ENCODE measurements at places on chromosomes 3 and 15.

- no peak for DNase-seq
Measured at GRCh38 chr3:68007621-68008226, 353.3 kb upstream of the SUCLG2 start.

DNA sequence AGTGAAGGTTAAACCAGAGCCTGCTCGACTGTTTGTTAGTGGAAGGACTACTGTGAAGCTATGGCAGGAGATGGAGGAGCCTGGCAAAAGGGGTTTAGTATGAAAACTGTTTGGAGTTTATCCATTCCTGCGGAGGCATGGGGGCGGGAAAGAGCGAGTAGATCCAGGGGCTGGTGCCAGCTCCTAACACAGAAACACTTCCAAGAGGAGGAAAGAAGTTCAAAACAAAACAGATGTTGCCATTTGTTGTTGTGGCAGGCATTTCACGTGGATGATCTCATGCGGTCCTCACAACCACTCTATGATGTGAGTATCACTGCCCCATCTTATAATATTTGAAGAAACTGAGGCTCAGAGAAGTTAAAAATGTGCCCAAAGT, 30.7 kb upstream of the KY start:
- DNase-seq = no peak

DNA sequence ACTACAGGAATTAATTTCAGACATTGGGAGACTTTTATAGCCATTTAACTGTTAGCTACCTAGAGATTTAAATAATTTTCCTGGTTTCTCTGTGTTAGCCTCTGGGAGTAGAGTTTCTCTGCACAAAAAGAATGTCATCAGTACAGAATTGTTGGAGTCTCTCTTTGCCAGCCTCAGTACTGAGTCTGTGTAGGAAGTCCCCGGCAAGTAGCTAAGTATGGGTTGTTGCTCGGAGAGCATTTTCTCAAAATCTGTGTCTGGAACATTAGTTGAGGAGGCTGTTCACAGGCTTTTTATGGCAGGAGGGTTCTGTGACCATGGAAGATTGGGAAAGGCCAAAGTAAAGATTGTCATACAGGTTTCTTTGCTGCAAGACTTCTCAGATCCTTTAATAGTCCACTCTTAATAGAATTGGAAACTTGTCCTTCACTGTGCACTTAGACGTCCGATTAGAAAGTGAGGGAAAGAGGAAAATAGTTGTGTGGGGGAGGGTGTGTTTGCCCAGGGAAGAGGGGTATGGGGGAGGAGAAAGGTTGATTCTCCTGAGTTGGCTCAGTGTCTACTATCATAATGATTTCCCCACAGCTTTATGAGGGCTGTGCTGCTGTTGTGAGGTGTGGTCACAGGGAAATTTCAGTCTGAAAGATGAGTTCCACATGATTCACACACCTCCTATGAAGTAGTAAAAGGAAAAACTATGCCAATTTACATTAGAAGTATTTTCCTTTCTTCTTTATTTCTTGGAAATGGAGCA, 207.1 kb downstream of the PTPRG start:
- no peak for DNase-seq

- no peak for DNase-seq
Measured at GRCh38 chr3:188583341-188584161, 429.6 kb downstream of the LPP start.

DNA sequence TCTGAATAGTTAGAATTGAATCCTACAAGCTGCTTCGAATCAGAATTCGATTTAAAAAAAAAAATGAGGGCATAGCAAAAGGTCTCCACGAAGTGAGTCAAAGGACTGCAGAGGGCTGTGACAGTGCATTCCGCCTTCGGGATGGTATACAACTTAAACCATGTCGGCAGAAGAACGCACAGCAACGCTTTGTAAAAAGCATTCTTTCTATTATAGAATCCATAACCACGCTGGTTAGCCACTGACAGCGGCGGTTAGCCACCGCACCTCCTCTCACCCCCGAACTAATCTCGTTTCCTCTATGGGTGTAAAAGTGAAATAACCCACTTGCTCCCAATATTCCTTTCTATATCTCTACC, 664 bp upstream of the PIK3CA start:
- DNase-seq = no peak

DNA sequence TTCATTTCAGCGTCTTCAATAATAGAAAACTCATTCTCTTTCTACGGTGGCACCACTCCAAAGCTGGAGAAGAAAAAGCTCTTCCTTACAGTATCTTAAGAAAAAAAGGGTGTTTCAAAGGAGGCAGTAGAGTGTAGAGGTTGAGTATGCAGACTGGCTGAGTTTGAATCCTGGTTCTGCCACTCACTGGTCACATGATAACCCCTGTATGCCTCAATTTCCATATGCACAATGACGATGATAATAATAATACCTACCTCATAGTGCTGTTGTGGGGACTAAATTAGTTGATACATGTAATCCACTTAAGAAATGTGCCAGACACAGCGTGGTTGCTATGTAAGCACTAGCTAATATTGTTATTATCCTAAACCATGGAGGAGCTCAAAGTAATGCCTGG, 4.5 kb downstream of the ANP32A start:
- DNase-seq = no peak

All from pons (tissue), 1 donor.